ENCODE measurements at places on chromosomes 4 and X.

- no peak for DNase-seq
Observed at GRCh38 chr4:130143656-130144055, 1047.7 kb downstream of the C4orf33 start.

GRCh38 chrX:41542135-41542534 is 95.0 kb downstream of the NYX start:
- DNase-seq = no peak

DNA sequence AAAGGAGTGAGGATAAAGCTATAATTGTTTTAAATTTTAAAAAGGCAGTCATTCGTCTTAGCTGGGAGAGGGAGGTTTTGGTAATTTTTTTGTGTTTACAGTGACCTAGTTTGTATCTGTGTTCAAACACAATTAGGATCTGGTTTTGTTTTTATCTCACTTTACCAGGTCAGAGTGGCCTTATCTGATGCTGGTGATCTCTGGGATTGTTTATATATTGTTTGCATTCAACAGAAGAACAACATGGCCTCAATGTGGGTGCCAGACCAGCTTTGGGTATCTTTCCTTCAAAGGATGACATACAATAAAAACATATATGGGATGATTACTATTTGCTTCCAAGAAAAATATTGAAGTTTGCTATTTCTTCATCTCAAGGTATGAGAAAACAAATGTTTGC is 272.2 kb upstream of the UGT8 start:
- no peak for DNase-seq

- no peak for DNase-seq
Observed at GRCh38 chr4:173008436-173008835, 160.2 kb upstream of the GALNT7 start.

DNA sequence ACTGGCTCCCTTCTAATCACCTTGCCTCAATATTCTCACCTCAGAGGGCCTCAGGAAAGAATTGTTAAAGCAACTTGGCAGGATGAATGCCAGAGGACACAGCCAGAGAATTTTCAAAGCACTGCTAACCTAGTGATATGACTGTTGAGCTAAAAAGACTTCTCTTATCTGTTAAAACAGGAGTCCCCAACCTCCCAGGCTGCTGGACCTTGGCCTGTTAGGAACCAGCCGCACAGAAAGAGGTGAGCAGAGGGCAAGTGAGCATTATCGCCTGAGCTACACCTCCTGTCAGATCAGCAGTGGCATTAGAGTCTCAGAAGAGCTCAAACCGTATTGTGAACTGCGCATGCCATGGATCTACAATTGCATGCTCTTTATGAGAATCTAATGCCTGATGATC is 1.7 kb upstream of the KCNE5 start:
- DNase-seq = no peak

GRCh38 chr4:26459054-26459755 is 31.1 kb downstream of the CCKAR start:
- DNase-seq = no peak

GRCh38 chr4:28151314-28151713 is 1290.7 kb downstream of the STIM2 start:
- DNase-seq = no peak

DNA sequence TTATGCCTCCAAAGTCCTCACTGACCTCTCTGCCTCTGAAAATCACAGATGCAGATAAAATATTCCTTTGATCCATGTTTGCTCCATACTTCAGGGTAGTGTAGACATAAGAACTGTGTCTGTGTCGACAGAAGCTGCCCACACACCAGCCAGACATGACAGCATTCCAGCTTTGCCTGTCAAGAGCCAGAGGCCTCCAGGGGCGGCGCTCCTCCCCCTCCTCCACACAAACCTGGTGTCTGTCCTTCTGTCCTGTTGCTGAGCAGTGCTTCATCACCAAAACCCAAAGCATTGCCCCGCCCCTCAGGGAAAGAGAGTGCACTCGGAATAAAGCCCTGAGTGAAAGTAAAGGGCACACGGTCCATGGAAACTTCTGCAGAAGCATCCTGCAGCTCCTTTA is 379.4 kb downstream of the FBXW7 start:
- no peak for DNase-seq

Data from C1 segment of cervical spinal cord (tissue), 14 donors.